ENCODE measurements at places on chromosomes 3 and 15. TPM values are rescaled to one million over a fixed set of nuclear protein-coding genes. Genes with fewer than 3 reads are reported as not detected.

Gene MCTP2
- 4.7 TPM for total RNA-seq

Gene RYR3
- total RNA-seq = under 0.01 TPM

Gene KCNH8
- not detected for total RNA-seq

Gene ZPLD1
- not detected for total RNA-seq

Gene CXCR6
- total RNA-seq = not detected

Gene CYP8B1
- not detected for total RNA-seq

Gene MAGEL2
- total RNA-seq = under 0.01 TPM

Gene GRK7
- under 0.01 TPM for total RNA-seq

Gene ADPRH
- total RNA-seq = 0.70 TPM

Gene KIF23
- total RNA-seq = 2.5 TPM

Gene KBTBD12
- not detected for total RNA-seq

Gene CD200R1L
- not detected for total RNA-seq

Gene NUP210
- total RNA-seq = not detected

Gene MKRN3
- 0.90 TPM for total RNA-seq

Gene ELL3
- 3.5 TPM for total RNA-seq

Gene ADAMTS7
- total RNA-seq = 8.9 TPM

Gene TMC3
- not detected for total RNA-seq

Gene GP9
- total RNA-seq = not detected

Gene EPHA6
- total RNA-seq = not detected

Gene A4GNT
- not detected for total RNA-seq

Gene STAB1
- 0.15 TPM for total RNA-seq

Gene PLSCR5
- total RNA-seq = not detected

Gene SKOR1
- total RNA-seq = under 0.01 TPM

Gene PCBP4
- 27.3 TPM for total RNA-seq

All from smooth muscle cell of the coronary artery (primary cell).